ENCODE measurements at places on chromosomes 5 and 9. TPM values are rescaled to one million over a fixed set of nuclear protein-coding genes. Genes with fewer than 3 reads are reported as not detected.

The OR1L4 gene
- polyA plus RNA-seq, result not detected

The C5orf52 gene
- not detected for polyA plus RNA-seq

The POU5F2 gene
- polyA plus RNA-seq, result not detected

The SLCO6A1 gene
- polyA plus RNA-seq, result not detected

The SLC6A19 gene
- polyA plus RNA-seq, result 0.17 TPM

The ZNF618 gene
- polyA plus RNA-seq, result 3.7 TPM

The FCN1 gene
- polyA plus RNA-seq, result 2.9 TPM

The GLRA1 gene
- not detected for polyA plus RNA-seq

The PDZD2 gene
- polyA plus RNA-seq, result 0.27 TPM

The IL13 gene
- polyA plus RNA-seq, result not detected

The TMEM174 gene
- not detected for polyA plus RNA-seq

The IFNK gene
- polyA plus RNA-seq, result not detected

The S1PR3 gene
- 2.9 TPM for polyA plus RNA-seq

The MYOZ3 gene
- 0.03 TPM for polyA plus RNA-seq

The FOXE1 gene
- polyA plus RNA-seq, result not detected

The EGR1 gene
- polyA plus RNA-seq, result 20.1 TPM

The SELENOP gene
- polyA plus RNA-seq, result 1,788 TPM

The SLC36A3 gene
- not detected for polyA plus RNA-seq

The ALDH1A1 gene
- 118 TPM for polyA plus RNA-seq

The IFNE gene
- polyA plus RNA-seq, result not detected

The SEPTIN8 gene
- 7.8 TPM for polyA plus RNA-seq

The PCDHA9 gene
- not detected for polyA plus RNA-seq

The CATSPER3 gene
- polyA plus RNA-seq, result 0.35 TPM

The ZNF883 gene
- polyA plus RNA-seq, result 0.13 TPM

The DND1 gene
- 0.29 TPM for polyA plus RNA-seq

The RPL37 gene
- polyA plus RNA-seq, result 479 TPM

The STK32A gene
- polyA plus RNA-seq, result 0.03 TPM

The IQGAP2 gene
- 112 TPM for polyA plus RNA-seq

The PKD2L2 gene
- not detected for polyA plus RNA-seq

The ANP32B gene
- polyA plus RNA-seq, result 39.4 TPM

The PJA2 gene
- polyA plus RNA-seq, result 26.5 TPM

The FBP2 gene
- not detected for polyA plus RNA-seq

The HTR1A gene
- not detected for polyA plus RNA-seq

The DAB2 gene
- 13.8 TPM for polyA plus RNA-seq

The SLC36A2 gene
- not detected for polyA plus RNA-seq

The SLC34A1 gene
- 0.60 TPM for polyA plus RNA-seq

The SLC25A48 gene
- polyA plus RNA-seq, result 0.37 TPM

The C5orf34 gene
- polyA plus RNA-seq, result 0.31 TPM

The CCL28 gene
- polyA plus RNA-seq, result 1.2 TPM

The NDUFS4 gene
- polyA plus RNA-seq, result 114 TPM

The NUDT12 gene
- polyA plus RNA-seq, result 15.7 TPM

The CD74 gene
- polyA plus RNA-seq, result 299 TPM

The DMGDH gene
- polyA plus RNA-seq, result 57.6 TPM

The MUSK gene
- not detected for polyA plus RNA-seq

The NTNG2 gene
- not detected for polyA plus RNA-seq

The SH3GL2 gene
- polyA plus RNA-seq, result not detected

The SPATA31C1 gene
- not detected for polyA plus RNA-seq
